Mucosa of gallbladder (tissue), 1 donor: ENCODE measurements at places on chromosomes 2 and 18. TPM values are rescaled to one million over a fixed set of nuclear protein-coding genes. Genes with fewer than 3 reads are reported as not detected.

DNA sequence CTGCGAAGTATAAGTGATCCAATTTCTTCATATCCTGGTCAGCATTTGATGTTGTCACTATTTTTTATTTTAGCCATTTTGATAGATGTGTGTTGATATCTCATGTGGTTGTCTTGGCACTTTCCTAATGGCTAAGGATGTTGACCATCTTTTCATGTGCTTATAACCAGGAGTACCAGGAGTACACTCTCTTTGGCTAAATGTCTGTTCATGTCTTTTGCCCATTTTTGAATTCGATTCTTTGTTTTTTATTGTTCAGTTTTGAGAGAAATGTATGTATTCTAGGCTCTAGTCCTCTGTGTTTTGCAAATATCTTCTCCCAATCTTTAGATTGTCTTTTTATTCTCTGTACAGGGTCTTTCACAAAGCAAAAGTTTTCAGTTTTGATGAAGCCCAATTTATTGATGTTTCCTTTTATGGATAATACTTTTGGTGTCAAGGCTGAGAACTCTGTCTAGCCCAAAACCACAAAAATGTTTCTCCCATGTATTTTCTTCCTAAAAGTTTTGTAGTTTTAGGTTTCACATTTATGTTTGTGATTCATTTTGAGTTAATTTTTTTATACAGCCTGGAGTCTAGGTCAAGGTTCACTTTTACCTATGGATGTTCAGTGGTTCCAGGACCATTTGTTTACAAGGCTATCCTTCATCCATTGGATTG is 65.4 kb downstream of the SDC1 start:
- no peak for DNase-seq

- DNase-seq: no peak
Measured at GRCh38 chr2:207227062-207227748, 61.5 kb upstream of the KLF7 start.

DNA sequence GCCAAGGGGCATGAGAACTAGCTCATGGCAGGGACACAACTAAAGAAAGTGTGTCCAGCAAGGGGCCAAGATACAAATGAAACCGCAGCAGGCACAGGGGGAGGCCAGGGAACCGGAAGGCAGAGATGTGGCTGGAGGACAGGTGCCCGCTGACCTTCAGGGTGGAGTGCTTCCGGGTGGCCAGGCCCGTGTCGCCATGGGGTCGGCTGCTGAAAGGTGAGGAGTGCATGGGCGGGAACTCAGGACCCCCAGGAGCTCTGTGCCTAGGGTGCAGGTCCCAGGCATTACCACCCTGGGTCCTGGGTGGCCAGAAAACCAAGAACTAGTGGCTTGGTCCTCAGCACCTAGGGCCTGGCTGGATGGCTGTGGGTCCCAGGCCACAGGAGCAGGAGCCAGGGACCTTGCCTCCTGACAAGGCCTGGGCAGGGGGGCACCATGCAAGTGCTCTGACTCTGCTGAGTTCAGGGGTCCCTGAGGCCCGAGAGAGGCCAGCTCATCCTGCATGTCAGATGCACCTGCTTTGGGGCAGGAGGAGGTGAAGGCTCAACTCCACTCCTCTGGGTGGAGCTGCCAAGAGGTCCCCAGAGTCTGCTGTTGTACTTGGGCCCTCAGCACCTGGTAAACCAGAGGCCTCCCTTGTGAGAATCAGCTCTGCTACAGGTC is 50.9 kb downstream of the CENPO start:
- DNase-seq: no peak

DNA sequence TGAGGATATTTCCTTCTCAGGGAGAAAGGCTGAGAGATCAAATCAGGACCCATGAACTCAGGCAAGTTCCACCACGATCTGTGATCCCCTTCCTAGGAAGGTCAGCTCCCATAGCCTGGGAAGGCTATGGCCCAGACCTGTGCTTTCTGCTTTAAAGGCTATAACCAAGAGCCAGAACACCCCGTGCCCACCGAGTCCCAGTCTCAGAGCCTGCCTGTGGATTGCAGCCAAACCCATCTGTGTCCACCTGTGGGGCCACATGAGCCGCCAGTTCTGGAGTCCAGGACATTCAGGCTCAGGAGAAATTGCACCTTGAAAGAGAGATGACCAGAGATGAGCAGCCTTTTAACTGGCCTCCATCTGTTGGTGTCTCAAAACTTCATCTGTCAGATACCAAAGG is 46.9 kb downstream of the MAL start:
- peak; percentile 2 for DNase-seq

- DNase-seq: no peak
Measured at GRCh38 chr2:68698567-68699377, 35.8 kb upstream of the ARHGAP25 start.

GRCh38 chr2:239577935-239578334 is 177.1 kb upstream of the HDAC4 start:
- DNase-seq: no peak

DNA sequence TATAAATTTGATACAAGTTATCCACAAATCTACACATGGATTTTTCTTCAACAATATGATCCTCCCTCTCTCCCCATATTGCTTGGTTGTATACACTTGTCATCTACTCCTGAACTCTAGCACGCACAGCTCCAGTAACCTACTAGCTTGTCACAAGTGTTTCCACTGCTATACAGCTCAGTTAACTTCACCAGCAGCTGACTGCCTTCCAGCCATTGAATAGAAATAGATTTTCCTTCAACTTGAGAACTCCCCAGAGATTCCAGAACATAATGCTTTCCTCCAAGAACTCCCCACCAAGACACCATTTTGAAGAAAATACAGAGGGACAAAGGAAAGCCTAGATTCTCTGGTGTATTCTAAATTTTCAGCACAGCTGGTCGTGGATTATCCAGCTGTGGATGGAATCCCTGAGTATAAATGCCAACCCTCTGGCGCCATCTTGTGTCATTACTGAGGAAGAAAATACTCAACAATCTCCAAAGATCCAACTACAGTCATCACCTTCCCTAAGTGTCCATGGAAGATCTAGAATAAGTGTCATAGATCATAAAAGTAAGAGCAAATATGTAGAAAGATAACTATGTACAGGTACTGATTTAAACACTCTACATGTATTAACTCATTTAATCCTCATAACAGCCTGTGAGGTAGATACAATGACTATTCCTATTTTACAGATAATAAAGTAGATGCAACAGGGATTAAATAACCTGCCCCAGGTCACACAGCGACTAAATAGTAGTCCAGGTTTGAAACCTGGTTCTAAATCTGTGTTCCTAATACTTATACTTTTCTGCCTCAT is 156.7 kb downstream of the ARHGAP28 start:
- peak; percentile 50 for DNase-seq

DNA sequence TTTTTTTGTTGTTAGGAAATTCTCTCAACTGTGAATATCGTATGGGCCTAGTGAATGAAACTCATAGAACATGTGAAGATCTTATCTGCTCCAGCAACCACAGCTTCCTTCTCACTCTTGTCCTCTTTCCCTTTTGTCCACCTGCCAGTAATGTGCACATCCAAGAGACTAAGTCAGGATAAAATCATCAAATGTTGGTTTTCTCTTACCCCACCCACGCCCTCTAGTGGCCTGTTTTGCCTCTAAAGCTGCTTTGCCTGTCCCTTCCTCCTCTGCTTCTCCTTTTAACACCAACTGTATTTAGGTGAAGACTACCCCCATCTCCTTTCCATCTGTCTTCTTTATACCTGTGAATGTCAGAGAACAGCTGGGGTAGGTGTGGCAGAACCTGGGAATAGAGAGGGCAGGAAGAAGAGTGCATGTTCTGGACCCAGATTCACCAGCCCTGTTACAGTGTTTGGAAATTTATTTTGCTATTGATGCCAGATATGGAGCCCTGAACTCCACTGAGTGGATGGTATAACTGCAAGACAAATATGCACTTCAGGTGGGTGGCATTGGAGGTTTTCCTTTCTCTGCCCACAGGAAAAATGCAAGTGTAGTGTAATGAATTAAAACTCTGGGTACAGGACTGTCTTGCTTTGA is 8.4 kb upstream of the MGAT5 start:
- DNase-seq: peak; percentile 85

DNA sequence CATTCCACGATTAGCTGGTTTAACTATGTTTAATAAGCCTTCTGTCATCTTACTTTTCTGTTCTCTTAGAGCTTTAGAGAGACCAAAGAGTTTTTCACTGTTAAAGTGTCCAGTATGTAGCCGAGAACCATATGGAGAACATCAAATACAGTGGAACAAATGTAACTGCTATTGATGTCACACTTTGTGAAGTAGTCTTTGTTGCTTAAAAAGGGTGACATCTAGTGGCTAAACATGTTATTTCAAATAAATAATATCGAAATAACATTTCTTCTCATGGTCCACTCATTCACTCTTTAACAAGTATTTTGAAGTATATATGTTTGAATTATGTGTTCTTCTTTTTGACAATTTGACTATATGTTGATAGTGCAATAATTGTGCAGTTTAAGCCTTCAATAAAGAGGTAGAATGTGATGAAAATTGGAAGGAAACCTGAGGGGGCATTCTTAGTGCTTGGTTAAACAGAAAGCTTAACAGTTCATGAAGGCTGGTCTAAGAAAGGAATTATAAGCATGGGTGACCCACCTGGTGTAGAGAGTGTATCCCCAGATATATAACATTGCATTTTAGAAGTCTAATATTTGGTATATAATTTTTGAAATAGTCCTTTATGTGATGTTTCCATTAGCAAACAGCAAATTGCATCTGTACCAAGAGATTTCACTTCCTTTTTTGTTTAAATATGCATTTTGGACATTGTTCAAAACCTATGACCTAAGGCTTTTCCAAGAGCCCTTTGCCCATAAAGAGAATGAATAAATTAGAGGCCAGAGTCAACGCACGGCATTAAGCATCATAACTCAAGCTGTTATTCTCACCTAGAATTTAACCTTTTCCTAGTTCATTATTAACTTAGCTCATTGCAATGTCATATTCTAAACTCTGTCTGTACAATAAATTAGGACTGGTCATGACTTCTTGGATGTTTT is 112.1 kb downstream of the KYNU start:
- DNase-seq: no peak

GRCh38 chr2:239015901-239016675 is 168.2 kb downstream of the TWIST2 start:
- DNase-seq: no peak

DNA sequence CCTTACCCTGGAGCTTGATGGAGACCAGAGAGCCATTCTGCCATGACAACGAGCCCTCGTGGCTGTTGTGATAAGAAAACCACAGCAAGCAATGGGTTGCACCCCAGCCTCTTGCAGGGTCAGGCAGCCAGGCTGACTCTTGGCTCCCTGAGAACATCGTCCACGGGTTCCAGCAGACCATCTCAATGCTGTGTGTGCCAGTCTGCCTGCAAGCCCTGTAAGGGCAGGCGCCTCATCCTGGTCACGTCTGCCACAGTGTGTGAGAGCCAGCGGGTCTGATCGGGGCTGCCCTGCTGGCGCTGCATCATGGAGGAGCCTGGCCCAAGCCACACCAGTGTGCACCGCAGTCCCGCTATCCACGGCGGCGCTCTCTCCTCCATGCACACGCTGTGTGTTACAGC is 71.0 kb upstream of the MGAT4A start:
- DNase-seq: no peak

GRCh38 chr2:144331674-144332355 is 188.1 kb downstream of the ZEB2 start:
- peak; percentile 56 for DNase-seq

DNA sequence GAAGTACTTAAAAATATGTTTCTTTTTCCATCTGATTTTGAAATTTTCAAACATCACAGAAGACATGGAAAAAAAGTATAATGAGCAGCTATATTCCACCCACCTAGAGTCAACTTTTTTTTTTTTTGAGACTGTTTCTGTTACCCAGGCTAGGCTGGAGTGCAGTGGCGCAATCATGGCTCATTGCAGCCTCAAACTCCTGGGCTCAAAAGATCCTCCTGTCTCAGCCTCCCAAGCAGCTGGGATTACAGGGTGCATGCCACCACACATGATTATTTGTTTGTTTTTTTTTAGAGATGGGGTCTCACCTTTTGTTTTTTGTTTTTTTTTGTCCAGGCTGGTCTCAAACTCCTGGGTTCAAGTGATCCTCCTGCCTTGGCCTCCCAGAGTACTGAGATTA is 26.6 kb upstream of the UGGT1 start:
- no peak for DNase-seq

GRCh38 chr2:31256611-31257382 is 22.8 kb downstream of the EHD3 start:
- no peak for DNase-seq

DNA sequence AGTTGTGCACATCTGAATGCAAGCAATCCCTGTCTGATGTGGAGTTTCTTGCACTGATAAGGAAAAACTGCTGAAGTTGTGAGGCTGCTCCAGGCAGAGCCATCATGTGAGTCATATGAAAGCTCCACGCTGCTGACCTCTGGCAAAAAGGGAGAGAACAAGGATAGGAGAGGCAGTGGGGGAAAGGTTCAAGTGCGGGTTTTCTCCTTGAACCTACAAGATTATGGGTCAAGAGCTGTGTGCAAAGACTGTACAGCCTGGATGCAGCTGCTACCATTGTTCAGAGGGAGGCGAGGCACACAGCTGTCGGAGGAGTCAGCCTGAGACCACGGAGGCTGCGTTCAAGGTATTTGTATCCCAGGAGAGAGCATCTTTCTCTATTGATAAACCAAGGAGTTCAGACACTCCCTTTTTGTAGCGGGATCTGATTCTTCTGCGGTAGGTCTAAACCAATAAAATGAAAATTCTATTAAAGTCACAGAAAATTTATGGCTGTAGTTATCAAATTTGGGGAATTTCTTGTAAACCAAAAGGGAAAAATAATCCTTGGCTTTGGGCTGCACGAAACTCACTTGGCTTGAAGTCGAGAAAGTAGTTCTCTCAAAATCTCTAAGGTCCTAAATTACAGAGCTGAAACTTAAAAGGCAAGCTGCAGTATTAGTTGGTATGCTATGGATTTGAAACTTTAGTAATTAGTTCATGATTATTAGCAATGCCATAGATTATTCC is at the start of gene CDK15:
TSS of gene CDK15 (plus strand) at position 96 of the 729 bp plus-strand sequence. CDS start at position 224, 128 bp downstream.
- no peak for DNase-seq

- no peak for DNase-seq
Measured at GRCh38 chr2:157751462-157752058, 122.9 kb upstream of the ACVR1C start.

GRCh38 chr2:12883906-12884305 is 167.2 kb downstream of the TRIB2 start:
- DNase-seq: no peak

DNA sequence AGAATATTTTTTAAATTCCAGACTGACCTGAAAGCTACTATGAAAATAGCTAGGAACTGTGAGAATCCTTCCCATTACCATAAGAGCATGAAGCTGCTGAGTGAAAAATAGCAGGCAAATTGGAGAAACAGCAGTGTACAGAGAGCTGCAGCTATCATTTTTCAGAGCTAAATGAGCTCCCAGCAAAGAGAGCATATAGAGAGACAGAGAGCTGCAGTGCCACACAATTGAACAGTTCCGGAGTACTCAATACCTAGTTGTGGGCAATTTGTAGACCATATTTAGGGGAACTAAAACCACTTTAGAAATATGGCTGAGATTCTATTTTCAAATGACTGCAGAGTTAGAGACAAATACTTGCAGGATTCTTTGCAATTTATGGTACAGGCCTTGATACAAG is 645.3 kb downstream of the STK39 start:
- no peak for DNase-seq

The PIGN gene
- total RNA-seq: 24.2 TPM

The CCDC141 gene
- 90.3 TPM for total RNA-seq

The EMILIN2 gene
- 15.4 TPM for total RNA-seq

The ZBTB7C gene
- 24.1 TPM for total RNA-seq

The PCARE gene
- total RNA-seq: not detected

The TXNDC2 gene
- total RNA-seq: not detected

The PXDN gene
- 31.1 TPM for total RNA-seq
